ENCODE measurements at places on chromosomes 16 and 17.

- H3K27ac ChIP-seq = no peak overlapping the region
- no peaks in the 10 kb centered on the region for H3K27me3 ChIP-seq
- no peak overlapping the region for H3K4me3 ChIP-seq
- peaks cover 24% of the 10 kb centered on the region for H3K36me3 ChIP-seq
- H3K4me1 ChIP-seq = no peaks in the 10 kb centered on the region
- DNase-seq = no peak
Measured at GRCh38 chr16:48326915-48327314, 58.3 kb downstream of the SIAH1 start.

GRCh38 chr17:68516732-68517131 is 4.5 kb downstream of the PRKAR1A start:
- peaks cover 3% of the 10 kb centered on the region for H3K36me3 ChIP-seq
- H3K4me1 ChIP-seq = peaks cover 21% of the 10 kb centered on the region
- H3K27me3 ChIP-seq = no peaks in the 10 kb centered on the region
- H3K27ac ChIP-seq = no peak overlapping the region

- no peak overlapping the region for H3K4me3 ChIP-seq
- peaks cover 23% of the 10 kb centered on the region for H3K4me1 ChIP-seq
- H3K36me3 ChIP-seq = peaks cover 47% of the 10 kb centered on the region
- peak; percentile 82 for DNase-seq
Measured at GRCh38 chr16:89534252-89534756, 26.1 kb downstream of the SPG7 start.

GRCh38 chr17:28178800-28179199 is 136.3 kb downstream of the NLK start:
- no peaks in the 10 kb centered on the region for H3K4me1 ChIP-seq
- no peak overlapping the region for H3K4me3 ChIP-seq
- no peak for DNase-seq
- H3K27me3 ChIP-seq = no peaks in the 10 kb centered on the region
- H3K27ac ChIP-seq = no peak overlapping the region
- H3K36me3 ChIP-seq = peaks cover 16% of the 10 kb centered on the region

GRCh38 chr17:61601297-61601696 is 10.3 kb upstream of the NACA2 start:
- DNase-seq = no peak
- no peak overlapping the region for H3K4me3 ChIP-seq
- H3K27me3 ChIP-seq = peaks cover 14% of the 10 kb centered on the region

GRCh38 chr16:85473909-85474620 is 139.1 kb upstream of the GSE1 start:
- no peaks in the 10 kb centered on the region for H3K27me3 ChIP-seq
- H3K27ac ChIP-seq = no peak overlapping the region
